ENCODE measurements at places on chromosomes 3 and 15.

GRCh38 chr15:92541291-92542200 lies 114.0 kb downstream of the FAM174B start:
- no peak for DNase-seq

DNA sequence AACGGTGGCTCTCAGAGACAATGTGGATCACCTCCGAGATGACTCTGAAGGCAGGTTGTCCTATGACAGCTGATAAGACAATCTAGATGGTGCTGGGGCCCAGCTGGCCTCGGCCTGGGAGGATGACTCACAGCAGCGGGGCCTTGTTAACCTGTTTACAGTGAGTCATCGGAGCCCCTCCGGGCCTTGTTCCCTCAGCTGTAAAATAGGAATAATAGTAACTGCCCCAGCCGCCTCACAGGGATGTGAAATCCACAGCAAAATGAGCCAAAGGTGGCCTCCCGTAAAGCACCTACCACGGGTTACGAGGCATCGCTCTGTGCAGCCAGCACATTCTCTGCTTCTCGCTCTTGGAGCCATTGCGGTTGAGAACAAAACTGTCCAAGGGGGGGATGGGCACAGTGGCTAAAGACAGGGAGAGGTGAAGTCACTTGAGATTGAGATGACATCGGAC lies 88.6 kb upstream of the RASGRF1 start:
- DNase-seq: no peak

- DNase-seq: no peak
Measured at GRCh38 chr15:99702895-99703602, 30.2 kb downstream of the LYSMD4 start.

DNA sequence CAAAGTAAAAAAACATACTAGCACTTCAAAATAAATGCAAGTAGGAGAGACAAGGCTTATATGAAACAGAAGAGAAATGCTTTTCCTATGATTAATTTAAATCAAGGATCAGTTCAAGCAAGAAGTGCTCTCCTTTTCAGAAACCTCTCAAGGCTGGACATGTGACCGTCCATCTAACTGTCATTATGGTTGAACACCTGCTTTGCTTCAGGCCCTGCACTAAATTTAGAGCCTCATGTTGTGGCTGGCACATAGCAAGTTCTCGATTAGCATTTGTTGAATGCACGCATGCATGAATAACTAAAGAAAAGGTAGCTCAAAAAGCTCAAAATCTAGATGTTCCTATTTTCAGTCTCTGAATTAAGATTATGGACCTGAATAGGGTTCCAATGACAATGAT lies 82.0 kb downstream of the SV2B start:
- no peak for DNase-seq

DNA sequence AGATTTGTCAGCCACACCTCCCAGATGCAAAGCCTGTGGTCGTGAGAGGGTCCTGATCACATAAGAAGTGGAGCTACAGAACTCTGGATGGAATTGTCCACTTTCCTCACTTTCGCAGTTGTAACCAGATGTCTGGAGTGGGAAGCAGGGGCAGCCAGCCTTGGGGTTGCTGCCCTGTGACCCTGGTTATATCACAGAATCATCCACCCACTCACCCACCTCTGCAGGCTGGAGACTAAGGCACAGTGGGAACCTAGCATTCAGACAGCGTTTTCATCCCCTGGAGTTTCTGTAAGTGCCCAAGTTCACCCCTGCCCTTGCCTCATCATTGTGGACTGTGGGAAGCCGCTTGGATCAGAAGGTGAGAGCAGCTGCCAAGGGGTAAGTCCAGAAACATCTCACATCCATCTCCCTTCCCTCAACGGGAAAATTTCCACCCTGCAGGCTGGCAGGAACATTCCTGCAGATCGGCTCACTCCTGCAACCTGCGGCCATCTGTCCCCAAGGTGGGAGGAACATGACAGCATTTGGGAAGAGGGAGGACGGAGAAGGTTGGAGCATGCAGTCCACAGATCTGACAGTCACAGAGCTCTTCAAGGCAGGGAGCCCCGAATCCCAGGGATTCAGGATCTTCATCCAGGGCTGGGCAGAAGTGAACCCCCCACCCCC lies 2.9 kb upstream of the IQSEC1 start:
- DNase-seq: no peak

GRCh38 chr15:98738689-98739401 lies 90.5 kb downstream of the IGF1R start:
- no peak for DNase-seq

DNA sequence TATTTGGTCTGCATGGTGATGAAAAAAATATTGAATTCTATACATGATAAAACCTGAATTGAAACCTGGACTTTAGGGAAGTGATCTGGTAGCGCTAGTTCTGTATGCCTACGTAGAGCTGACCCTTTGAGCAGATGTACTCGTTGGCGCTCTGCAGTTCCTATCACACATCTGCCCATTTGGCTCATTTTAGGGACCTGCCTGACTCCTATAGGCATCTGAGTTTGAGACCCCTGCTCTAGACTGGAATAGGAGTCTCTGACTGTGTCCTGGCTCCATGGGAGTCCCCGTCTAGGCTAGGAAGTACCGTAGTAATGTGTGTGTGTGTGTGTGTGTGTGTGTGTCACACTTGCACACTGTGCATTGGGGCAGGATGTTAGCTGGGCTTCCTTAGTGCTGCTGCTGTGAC lies 21.2 kb downstream of the STARD5 start:
- DNase-seq: no peak

- DNase-seq: no peak
Measured at GRCh38 chr15:32669896-32670611, 28.5 kb downstream of the SCG5 start.

- DNase-seq: no peak
Measured at GRCh38 chr3:133096900-133097613, 58.9 kb downstream of the TMEM108 start.

DNA sequence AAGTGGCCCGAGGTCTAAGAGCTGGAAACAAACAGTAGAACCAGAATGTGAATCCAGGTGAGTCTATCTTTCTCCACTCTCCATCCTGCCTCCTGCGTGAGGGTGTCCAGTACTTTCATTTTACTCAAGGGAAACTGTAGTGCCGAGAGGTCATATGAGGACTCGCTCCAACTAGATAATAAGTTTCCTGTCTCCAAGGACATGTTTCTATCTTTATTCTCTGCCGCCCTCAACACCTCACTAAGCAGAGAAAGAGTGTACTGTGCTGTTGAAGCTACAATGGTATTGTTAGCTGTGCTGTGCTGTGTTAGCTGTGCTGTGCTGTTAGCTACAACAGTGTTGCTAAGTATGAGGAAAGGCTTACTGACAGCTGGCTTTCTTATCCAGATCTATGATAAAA lies 137.9 kb upstream of the COL8A1 start:
- DNase-seq: no peak

GRCh38 chr3:130733236-130733875 lies 13.3 kb downstream of the PIK3R4 start:
- DNase-seq: no peak

- DNase-seq: no peak
Measured at GRCh38 chr15:38406436-38406835, 47.5 kb upstream of the FAM98B start.

DNA sequence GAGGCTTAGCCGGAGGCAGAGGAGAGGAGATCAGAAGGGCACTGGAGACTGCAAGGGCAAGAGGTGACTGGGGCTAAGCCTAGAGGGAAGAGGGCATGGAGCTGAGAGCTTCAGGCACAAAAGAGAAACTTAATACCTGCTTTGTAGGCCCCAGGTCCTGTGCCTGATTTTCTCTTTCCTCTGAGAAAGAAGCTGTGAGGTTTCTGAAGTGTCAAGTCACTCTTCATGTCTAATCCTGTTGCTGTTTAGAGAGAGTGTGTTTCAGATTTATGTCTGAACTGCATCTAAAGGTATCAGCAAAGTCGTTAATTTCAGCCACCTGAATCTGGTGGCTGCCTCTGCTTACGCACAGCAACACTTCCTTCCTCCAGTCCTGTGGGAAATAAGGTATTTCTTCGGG lies 106.9 kb upstream of the RNU6-1 start:
- DNase-seq: no peak

DNA sequence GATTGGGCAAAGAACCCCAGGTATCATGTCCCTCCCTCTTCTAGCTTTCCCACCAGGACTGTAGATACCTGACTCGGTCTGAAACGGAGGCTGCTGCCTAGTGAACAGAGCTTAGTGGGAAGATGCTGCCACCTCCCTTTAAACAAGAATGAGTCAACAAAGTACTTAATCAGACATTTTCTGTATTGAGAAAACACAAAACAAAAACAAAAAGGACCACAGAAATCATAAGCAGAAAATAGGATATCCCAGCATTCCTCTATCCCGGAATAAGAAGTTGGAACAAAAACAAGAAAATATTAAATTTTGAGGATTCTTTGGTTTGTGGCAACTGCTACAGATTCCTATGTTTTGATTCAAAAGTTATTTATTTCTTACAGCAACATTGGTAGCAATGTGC lies 51.7 kb upstream of the COL8A1 start:
- DNase-seq: no peak

GRCh38 chr15:69181424-69181823 lies 21.0 kb downstream of the GLCE start:
- DNase-seq: no peak

GRCh38 chr15:29102911-29103823 lies 166.5 kb downstream of the NSMCE3 start:
- DNase-seq: no peak

- DNase-seq: no peak
Measured at GRCh38 chr3:12705981-12706380, 42.1 kb upstream of the RAF1 start.

GRCh38 chr3:32292085-32292796 lies 53.8 kb downstream of the CMTM8 start:
- DNase-seq: no peak

GRCh38 chr15:100033140-100033857 lies 300.1 kb upstream of the LYSMD4 start:
- DNase-seq: no peak

GRCh38 chr3:45904931-45905330 lies 18.6 kb downstream of the CCR9 start:
- DNase-seq: no peak

DNA sequence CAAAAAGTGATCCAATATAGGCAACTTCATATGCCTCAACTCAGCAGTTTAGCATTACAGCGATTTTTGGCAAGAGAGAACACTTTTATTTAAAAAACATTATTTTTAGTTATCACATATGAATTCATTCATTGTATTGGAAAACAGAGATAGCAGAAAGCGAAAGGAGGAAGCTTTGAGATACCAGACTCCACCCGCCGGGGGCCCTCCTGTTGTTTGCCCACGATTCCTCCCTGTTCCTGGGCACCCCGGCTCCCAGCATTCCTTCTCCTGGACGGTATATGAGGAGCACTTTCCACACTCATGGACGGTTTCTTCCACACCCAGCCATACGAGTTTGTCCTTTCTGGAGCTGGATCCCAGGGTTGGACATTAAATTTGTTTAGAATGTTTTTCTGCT lies 18.2 kb downstream of the APBA2 start:
- DNase-seq: no peak

GRCh38 chr3:113751141-113751540 lies 4.3 kb downstream of the ATP6V1A start:
- DNase-seq: no peak

DNA sequence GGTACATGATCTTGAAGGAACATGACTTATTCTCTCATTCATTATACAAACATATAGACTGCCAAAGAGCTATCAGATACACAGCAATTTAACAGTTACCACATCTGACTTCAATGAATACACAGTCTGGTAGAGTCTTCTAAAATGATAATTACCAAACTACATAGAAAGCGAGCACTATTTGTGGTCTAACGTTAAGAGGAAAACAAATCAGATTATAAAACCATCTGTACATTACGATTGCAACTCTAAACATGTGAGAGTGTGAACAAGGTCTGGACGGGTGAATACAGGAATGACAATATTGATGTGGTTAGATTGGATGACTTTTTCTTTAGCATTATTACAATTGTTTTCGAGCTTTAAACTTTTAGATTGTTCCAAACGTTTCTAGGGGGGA lies 16.3 kb downstream of the CX3CR1 start:
- DNase-seq: no peak

DNA sequence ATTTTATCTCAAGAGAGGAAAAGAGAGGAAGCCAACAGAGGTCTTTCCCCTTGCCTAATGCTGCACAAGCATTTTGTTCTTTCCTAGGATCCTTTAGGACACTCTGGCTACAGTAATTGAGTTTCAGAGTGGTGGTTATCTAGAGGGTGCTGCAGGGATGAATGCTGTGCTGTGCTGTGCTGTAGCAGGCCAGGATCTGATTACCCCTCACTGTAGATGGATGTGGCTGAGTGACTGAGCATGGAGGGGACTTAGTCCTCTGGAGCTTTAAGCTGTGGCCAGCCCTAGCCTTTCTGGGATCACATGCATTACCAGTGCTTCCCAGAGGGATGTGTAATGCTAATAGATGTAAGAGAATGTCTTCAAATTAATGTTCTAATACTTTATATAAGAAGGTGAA lies 94.8 kb downstream of the SLC9A9 start:
- DNase-seq: no peak

- DNase-seq: no peak
Measured at GRCh38 chr3:73493543-73494308, 131.0 kb downstream of the PDZRN3 start.

DNA sequence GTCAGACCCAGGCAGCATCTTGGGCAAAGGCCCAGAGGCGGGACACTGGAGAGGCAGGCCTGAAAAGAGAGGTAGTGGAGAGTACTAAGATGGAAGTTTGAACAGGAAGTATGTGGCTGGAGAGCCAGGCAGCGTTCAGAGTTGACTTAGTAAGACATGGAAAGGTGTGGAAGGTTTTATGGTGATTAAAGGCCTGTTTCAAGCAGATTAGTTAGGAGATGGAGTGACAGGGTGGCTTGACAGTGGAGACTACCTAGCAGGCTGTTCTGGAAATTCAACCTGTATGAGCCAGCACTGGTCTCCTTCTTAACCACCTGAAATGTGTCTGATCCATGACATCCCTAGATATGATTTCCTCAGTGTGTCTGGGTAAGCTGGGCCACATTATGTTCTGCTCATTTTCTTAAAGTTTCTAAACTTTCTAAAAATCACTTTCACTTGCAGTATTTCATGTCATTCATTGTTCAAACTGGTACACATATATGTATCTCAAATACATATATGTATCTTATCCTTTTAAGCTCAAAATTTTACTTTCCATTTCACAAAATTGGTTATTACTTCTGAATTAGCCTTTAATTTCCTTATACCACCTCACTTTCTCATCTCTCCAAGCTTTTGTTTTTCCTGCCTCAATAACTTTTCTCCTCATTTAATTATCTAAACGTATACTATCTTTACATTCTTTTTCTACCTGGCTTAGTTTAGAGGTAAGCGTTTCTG lies 43.4 kb upstream of the ARL14 start:
- no peak for DNase-seq

DNA sequence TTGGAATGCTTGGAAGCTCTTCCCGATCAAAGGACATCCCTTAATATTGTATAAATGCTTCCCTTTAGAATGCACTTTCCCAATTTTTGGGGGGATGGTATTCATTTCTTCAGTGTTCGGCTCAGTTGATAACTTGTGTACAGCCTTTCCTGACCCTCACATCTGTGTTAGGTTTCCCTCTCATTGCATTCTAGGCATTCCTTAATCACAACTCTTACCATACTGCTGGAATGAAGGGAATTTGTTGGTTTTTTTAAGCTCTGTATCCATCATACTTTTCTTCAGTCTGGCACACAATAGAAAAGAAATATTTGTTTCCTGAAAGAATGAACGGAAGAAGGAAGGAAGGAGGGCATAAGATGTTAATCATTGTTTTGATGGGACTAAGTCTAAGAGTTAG lies 119.5 kb downstream of the CHST2 start:
- DNase-seq: no peak

GRCh38 chr15:62099094-62099601 lies 32.4 kb downstream of the C2CD4A start:
- no peak for DNase-seq

All from stimulated activated CD4-positive, alpha-beta T cell treated with anti-CD3 and anti-CD28 coated beads, Interleukin-1b, Interleukin-23, amount 100 ng/mL, for 24 hours (primary cell).